Panc1 (cell line): ENCODE measurements at places on chromosomes 13 and 19.

- no peak for DNase-seq
These were observed 229.8 kb upstream of the TMTC4 start for GRCh38 chr13:100904293-100904976.

DNA sequence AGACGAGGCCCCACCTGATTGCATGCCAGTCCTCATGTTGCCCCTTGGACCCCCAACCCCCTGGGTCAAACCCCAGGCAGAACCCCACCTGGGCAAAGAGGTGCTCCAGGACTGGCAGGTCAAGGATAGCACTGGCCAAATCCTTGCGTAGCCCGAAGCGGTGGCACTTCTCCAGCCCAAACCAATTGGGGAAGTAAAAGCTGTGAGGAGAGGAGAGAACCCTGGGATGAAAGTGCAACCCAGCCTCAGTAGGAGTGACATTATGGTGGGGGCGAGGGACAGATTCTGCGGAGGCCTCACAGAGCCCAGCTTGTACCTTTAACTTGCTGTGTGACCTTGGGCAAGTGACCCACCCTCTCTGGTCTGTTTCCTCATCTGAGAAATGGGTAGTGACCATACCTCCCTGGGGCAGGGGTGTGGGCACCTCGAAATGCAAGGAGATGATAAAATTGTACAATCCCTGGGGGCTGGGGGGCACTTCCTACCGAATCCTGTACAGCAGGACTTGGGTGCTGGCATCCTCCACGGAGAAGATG is 4.4 kb downstream of the JAK3 start:
- DNase-seq, result no peak

GRCh38 chr19:37551129-37551993 is 43.2 kb downstream of the ZNF571 start:
- no peak for DNase-seq

DNA sequence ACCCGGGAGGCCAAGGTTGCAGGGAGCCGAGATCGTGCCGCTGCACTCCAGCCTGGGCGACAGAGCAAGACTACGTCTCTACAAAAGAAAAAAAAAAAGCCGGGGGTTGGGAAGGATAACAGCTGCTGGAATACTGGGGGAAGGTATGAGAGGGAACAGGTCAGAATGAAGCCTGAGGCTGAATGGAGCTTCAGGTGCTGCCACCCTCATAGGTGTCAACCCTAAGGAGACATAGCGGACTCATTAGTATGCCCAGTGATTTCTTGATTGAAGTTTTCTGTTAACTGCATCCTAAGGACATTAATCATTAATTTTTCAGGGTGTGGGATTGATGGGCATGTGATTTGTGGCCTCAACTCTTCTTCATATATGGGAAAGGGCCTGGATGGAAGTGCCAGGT is 6.0 kb downstream of the SMARCA4 start:
- DNase-seq, result no peak

DNA sequence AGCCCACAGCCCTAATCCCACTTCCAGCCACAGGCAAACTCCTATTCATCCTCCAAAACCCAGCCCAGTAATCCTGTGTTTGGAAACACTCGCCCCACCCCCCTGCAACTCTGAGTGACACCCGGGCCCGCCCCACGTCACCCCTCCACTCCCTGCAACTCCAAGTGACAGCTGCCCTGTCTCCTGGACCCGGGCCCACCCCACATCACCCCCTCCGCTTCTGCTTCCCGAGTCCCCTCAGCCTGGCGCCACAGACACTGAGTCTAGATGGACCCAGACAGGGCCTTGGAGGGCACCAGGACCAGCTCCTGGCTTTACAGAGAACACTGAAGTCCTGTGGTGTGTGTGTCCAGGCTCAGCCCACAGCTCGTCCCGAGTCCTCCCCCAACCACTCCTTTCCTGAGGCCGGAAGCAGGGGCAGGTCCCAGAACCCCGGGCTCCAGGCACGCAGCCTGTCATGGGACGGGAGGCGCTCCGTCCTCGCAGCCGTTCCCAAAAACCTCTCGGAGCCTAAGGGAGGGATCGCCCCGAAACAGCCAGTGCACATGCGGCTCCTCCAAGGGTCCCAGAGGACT is 7.7 kb downstream of the REXO1 start:
- DNase-seq, result no peak

DNA sequence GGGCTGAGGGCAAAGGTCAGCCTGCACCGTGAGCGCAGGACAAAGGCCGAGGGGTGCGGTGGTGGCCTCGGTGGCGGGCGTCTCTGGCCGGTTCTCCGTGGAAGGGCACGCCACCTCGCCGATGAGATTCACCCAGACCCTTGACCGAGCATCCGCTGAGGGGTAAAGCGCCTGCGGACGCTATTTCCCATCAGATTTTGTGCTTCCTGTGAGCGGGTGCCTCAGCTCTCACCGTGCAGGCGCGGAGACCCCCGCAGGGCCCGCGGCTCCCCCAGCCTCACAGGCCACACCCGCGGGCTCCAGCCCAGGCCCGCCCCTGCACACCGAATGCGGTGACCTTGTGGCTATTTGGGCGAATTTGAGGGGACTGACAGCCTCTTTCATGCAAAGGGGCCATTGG is 348.0 kb downstream of the TEX29 start:
- DNase-seq, result no peak

DNA sequence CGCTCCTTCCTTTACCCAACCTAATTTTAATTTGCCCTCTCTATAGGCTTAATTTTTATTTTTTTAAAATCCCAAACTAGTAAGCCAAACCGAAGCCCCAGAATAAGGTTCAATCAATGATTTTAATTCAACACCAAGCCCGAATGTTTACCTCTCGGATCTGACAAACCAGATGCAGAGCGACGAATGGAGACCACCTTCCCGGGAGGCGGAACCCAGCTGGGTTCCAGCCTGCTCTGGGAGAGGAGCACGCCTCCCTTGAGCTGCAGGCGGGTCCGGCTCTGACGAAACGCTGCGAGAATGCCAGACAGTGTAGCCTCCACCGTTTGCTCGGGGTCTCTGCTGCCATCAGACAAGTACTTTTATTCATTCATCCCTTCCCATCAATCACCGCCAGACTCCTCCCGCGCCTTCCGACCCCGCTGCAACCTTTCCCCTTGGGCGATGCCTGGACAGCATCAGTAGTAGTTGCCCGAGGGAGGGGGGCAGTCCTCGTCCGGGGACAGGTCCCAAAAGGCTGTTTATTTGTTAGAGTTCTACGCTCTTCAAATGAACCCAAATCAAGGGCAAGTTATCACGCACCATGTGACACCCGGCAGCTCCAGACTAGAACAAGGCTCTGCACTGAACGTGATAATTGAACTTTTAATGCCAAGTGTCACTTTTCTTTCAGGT is 752 bp upstream of the EDNRB start:
- no peak for DNase-seq
